CD4-positive, alpha-beta T cell treated with Interleukin-4 for 1 hour (primary cell): ENCODE measurements at places on chromosomes 2 and 18.

GRCh38 chr2:120732506-120733237 lies 3.0 kb upstream of the GLI2 start:
- no peak for DNase-seq

DNA sequence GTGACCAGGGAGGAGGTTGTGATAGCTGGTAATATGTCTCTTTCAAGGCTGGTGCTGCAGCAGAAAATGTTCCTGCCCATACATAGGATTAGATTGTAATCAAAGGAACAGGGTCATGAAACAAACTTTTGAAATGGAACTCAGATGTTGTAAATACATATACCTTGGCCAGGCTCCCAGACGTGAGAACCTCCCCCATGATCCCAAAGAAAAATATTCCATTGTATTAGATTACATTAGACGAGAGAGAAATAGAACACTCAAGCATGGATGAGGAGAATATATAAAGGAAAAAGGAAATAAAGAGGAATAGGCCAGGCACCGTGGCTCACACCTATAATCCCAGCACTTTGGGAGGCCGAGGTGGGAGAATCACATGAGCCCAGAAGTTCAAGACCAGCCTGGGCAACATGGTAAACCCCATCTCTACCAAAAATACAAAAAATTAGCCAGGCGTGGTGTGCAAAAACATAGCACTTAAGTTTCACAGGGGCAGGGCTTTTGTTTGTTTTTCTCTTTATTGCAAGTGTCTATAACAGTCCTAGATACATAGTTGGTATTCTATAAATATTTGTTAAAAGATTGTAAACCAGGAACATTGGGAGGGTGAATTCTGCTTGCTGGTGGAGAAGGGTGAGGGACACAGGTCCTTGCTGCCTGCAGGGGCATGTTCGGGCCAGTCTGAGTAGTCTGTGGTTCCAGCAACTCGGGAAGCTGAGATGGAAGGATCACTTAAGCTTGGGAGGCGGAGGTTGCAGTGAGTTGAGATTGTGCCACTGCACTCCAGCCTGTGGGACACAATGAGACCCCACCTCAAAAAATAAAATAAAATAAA lies 52.8 kb downstream of the RPL37A start:
- no peak for DNase-seq

DNA sequence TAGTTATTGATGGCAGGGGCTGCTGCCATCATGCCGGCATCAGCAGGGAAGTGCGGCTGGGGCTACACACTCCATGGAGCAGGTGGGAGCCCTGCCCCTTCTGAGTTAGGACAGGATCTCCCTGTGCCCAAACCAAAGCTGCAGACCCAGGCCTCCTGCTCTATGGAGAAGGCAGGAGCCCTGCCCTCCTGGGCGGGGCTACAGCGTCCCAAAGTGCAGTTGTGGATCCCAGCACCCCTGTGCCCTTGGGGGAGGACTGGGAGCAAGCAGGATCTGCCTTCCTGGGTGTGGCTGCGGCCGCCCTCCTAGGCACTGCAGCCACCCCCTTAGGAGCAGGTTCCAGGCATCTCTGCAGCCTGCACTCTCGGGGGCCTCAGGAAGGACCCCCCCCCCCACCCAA lies 1392.4 kb upstream of the SLC39A10 start:
- DNase-seq, result no peak

DNA sequence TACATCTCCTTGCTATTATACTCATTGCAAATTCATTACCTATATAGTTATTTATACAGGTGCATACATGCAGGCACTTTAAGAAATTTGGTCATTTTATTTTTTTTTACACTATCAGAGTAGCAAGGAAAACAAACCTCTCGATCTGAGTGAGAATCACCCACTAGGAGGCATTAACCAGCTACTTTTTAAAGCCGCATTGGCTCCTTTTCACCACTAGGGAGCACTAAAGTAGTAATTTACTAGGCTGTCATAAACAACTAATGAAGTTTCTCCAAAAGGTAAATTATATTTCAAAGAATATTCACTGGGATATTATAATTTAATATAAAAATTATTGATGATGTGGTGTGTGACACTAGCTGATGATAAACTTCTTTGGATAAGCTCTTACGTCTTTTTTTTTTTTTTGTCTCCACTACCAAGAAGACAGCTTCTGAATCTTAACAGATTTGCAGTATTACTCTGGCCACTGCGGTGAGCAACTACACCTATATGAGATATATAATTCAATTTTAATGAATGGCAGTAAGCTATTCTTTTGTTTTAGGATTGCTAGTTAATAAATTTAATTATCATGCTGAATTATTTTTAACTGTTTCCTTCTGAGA lies 101.9 kb downstream of the NOL4 start:
- no peak for DNase-seq

DNA sequence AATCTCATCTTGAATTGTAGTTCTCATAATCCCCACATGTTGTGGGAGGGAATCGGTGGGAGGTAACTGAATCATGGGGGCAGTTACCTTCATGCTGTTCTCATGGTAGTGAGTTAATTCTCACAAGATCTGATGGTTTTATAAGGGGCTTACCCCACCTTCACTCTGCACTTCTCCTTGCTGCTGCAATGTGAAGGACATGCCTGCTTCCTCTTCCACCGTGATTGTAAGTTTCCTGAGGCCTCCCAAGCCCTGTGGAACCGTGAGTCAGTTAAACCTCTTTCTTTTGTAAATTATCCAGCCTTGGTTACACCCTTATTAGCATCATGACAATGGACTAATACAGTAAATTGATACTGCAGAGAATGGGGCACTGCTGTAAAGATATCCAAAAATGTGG lies 57.9 kb downstream of the SCN7A start:
- DNase-seq, result no peak

DNA sequence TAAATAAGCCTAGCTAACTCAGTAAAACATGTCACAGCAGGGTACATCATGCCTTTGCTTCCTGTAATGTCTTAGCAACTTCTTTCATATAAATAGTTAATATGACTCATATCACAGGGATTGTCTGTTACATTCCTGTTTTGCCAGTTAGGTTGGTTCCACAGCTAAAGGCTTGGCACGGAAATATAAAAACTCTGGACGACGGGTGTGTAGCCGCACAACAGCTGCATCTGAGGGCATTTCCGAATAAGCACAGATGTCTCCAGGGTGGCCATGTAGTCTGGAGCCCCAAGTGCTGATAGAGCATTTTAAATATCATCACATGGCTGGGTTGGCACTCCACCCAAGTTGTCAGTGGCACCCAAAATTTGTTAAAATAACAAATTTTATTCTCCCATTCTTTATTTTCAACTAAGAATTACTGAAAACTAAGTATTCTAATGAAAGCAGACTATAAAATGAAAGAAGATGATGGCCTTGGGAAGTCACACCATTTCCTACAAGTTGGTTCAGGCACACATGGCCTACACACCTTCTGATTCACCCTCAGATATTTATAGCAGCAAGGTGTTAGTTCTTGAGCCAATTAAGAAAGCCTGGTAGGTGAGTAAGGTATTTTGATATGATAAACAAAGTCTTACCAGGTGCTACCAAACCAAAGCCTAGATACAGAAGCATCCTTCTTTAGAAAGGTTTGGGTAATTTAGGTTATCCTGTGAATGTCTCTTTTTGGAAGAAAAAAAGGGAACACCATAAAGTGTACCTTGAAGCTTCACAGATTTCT lies 61.8 kb upstream of the STK17B start:
- peak; percentile 47 for DNase-seq

DNA sequence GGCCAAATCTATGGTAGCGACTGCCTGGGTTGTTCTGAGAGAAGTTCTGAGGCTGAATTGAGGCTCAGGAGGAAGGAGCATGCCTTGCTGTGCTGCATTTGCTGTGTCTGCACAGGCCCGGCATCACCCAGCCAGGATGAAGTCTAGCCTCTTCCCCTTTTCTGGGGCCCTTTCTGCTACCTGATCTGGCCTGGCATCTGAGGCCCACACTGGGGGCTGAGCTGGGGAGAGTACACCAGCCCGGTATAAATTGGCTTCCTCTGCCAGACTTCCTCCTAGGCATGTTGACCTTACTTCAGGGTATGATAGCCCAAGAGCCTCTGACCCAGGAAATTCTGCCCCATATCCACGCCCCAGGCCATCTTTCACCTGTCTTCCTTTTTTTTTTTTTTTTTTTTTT lies 30.0 kb downstream of the MRPL35 start:
- no peak for DNase-seq

DNA sequence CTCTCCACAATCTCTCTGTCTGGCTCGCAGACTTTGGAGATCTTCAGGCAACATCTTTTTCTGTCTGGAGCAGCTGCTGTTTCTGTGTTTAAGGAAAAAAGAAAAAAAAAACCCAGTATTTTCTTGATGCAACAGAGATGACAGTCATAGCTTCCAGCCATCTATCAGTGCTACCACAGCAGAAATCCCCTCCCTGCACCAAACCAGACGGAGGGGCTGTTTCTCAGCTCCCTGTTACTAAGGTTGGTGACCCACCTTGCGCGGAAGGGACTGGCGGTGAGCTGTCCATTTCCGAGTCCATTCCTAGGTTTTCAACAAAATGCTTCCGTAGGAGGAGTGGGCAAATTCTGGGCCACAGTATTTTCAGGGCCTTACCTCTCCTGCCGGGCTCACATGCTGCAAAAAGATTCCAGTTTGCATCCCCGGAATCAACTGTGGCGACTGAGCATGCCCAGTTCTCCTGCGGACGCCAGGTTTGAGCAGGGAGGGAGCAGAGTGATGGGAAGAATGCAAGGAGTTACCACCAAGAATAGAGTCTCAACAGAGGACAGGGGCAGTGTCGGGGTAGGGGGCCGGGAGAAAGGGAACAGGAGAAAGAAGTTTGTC lies 1.2 kb downstream of the SLC4A10 start:
- DNase-seq, result no peak

DNA sequence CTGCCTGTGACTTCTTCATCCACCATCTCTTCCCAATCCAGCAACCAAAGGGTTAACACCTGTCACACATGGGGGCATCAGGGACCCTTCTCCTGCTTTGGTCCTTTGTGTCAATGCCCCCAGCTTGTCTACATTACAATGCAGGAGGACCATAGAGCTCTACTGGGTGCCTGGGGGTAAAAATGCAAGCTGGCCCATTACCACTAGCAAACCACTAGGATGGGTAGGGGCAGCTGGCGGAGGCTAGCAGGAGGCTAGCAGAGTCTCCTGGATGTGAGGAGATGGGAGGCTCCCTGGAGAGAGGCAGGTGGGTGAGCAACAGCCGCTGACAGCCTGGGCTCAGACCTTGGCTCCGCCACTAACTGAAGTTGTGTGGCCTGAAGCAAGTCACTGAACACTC lies 153.4 kb upstream of the SKOR2 start:
- no peak for DNase-seq

- DNase-seq, result no peak
Measured at GRCh38 chr2:174581491-174581890, 16.1 kb downstream of the WIPF1 start.

DNA sequence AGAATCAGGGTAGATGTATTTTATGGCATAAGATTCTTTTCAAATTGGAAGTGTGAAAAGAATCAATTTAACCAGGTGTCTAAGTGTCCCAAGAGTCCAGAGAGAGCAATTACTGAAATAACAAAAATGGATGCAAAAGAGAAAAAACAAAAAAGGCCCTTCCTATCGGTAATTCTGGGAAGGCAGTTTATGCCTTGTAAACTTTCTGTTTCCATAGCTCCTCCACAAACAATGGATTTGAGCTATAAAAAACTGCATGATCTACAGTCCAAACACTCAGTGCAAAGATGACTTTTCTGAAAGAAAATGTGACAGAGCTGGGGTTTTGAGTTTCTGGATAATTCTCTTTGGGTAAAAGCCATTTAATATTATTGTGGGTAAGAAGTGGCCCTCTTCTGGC lies 366.1 kb downstream of the EN1 start:
- no peak for DNase-seq

DNA sequence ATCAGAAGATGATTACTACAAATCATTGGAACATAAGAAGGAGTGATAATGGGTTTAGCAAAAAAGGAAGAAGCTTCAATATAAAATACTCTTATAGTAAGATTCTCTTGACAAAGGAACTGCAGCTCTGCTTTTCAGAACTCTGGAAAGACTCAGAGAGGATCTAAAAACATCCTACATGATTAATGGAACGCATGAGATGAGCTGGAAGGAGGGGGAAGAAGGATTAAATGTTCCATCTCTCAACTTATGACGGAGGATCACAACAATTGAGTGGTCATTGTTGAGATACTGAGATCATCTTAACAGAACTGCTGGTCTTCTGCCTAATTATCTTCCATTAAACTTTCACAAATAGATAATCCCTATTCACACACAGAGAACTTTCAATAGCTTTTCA lies 267.5 kb upstream of the SLC8A1 start:
- no peak for DNase-seq

DNA sequence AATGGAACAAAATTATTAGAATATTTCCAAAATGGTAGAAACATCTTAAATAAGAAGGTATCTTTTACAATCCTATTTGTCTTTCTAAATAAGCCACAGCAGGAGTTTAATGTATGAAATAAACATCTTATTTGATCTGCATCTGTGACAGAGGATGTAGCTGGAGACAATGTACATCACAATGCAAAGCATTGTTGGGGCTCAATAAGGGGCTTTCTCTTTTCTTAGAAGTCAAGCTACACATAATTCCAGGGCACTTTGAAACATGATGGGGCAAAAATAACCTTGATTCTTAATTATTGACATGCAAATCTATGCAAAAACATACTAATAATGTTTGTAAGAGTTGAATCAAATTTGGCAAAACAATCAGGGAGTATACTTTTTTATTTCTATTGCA lies 255.1 kb downstream of the DSC3 start:
- no peak for DNase-seq

GRCh38 chr2:98494699-98495098 lies 50.0 kb downstream of the INPP4A start:
- no peak for DNase-seq

DNA sequence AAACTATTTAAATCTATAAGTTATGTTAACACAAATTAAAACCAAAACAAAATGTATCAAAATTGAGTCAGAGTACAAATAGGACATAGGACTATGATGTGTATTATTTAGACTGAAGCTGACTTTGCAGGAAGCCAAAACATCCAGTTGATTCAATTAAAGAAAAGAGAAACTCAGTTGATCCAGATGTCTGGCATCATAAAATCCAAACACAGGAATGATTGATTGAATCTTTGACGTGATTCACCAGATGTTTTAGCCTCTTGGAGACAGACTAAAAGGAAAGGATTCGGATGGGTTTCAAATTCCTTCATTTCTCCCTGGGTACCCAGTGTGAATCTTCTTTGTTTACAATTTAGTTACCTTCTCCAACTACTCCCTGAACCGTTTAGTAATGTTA lies 272.9 kb downstream of the IRS1 start:
- no peak for DNase-seq

- DNase-seq, result no peak
Measured at GRCh38 chr2:40192864-40193669, 258.8 kb downstream of the SLC8A1 start.

DNA sequence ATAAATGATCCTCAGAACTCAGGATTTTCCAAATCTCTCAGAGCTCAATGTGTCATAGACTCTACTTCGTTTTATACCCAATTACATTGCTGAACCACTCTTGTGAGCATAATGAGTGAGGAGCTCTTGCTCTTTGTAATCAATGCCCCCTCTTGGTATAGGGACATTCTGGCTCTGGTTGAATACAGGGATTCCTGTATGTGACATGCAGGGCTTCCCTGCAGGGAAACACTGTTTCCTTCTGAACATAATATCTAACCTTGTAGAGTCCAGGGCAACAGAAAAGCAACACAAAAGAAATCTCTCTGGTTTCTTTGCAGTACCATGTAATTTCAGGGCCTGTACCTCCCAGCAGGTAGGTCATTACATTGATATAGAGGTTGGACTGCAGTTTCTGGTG lies 101.5 kb downstream of the CPS1 start:
- DNase-seq, result no peak
